ENCODE measurements at places on chromosomes 16 and 17. TPM values are rescaled to one million over a fixed set of nuclear protein-coding genes. Genes with fewer than 3 reads are reported as not detected.

Gene ATP2C2
- 0.98 TPM for polyA plus RNA-seq

Gene VAT1L
- polyA plus RNA-seq: 6.5 TPM

GRCh38 chr16:57742543-57742942 is 7.0 kb downstream of the KATNB1 start:
- DNase-seq: no peak

DNA sequence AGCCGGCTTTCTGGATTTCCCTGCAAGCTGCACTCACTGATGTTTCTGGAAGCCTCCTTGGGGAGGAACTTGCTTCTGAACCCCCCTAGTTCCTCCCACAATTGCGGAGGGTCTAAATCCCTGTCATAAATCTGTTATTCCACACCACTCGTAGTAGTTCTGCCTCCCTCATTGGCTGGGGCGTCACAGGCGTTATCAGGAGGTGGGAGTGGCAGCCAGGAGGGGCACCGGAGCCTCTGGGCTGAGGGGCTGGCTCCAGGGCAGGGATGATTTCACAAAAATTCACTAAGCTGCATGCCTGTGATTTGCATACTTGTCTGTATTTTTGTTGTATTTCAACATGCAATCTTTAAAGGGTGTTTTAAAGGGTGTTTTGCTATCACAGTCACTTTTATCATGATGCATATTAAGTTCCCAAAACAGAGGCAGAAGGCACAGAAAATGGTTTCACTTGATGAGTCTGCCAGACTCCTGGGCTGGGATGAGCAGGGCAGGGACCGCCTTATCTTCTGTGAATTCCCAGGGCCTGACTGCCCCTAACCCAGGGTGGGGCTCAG is 176.2 kb upstream of the FOXF1 start:
- no peak for DNase-seq

DNA sequence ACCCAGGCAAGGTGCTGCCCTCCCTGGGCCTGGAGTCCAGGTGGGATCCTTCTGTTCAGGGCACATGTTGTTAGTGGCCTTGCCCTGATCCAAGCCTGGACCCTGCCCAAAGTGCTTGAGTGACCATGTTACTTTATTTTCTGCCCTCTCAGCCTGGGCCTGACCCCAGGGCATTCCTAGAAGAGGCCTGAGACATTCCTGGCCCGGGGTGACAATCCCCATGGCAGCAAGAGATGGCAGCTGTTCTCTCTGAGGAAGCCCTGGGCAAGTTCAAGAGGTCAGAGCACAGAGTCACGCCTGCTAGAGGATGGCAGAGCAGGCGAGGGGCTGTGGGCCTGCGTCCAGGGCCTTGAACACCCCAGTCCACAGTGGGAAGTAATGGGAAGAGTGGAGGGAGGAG is 5.0 kb downstream of the CDH16 start:
- no peak for DNase-seq
